ENCODE measurements at places on chromosomes 4 and X.

DNA sequence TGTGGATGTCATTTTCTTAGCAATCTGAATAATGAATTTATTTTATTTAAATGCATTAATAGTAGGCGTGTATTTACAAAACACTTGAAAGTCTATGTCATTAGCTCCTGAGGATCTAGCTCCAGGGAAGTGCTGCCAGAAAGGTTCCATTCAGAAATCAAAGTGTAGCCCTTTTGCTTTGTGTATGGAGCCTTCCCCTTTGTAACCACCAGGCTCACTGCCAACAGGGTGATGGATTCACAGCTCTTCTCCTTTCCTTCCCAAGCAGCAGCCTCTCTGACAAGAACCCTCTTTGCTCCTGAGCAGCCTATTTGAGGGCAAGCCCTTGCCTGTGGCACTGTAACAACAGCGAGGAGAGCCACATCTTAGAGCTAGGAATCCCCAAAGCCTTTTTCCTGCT is 286.0 kb upstream of the RASGEF1B start:
- no peak for DNase-seq

DNA sequence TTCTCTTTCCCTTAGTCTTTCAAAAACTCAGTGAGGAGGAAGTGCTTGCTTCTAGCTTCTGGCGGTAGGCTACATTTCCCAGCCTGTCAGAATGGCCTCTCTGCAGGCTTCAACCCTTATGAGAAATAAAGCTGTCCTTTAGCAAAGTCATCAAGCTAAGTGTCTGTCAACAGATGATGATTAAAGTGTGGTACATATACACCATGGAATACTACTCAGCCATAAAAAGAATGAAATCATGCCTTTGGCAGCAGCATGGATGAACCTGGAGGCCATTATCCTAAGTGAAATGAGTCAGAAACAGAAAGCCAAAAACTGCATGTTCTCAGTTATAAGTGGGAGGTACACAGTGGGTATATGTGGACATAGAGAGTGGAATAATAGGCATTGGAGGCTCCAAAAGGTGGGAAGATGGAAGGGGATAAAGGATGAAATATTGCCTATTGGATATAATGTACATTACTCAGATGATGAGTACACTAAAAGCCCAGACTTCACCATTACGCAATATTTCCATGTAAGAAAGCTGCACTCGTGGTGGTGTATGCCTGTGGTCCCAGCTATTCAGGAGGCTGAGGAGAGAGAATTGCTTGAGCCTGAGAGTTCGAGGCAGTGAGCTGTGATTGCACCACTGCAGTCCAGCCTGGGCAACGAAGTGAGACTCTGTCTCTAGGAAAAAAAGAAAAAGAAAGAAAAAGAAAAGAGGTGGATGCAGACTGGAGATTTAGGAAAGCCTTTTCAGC is 7.9 kb downstream of the TRIM2 start:
- no peak for DNase-seq

DNA sequence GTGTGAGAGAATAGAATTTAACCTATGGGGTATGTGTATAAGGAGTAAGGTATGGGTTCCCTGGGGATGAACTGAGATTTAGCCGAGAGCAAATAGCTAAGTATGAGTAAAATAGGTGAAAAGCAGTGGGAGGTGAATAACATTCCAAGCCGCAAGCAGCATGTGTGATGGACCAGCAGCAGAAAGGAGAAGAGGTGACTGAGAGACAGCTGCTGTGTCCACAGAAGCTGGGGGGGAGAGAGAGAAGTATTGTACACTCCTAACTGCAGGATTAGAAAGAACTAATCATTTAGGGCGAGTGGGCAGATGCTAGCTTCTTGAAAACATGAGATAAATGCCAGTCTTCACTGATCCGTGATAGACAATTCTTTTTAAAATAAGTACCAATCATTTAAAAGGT is 296.0 kb downstream of the KLHL4 start:
- DNase-seq: no peak

- no peak for DNase-seq
These were observed 402.9 kb downstream of the PCDH18 start for GRCh38 chr4:137129441-137129840.

GRCh38 chr4:101286663-101287062 is 60.7 kb downstream of the PPP3CA start:
- DNase-seq: no peak

DNA sequence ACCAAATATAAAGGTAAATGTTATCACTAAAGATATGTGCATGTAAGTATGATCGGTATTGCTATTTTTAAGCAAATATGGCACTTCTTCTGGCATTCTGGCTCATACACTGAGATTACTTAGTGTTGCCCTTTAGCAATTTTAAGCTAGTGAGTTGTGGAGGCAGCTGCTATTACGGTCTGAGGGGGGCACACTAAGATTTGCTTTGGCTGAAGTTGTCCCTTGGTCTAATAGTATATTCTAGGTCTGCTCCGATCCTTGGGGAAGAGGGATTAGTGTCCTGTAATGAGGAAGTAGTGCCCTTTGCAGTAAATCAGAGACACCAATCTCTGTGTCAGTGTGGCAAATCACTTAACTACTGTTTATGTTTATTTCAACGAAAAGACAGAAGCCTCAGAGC is 196.5 kb upstream of the FTHL17 start:
- no peak for DNase-seq

GRCh38 chrX:15451913-15452312 is 41.2 kb downstream of the PIR start:
- no peak for DNase-seq

DNA sequence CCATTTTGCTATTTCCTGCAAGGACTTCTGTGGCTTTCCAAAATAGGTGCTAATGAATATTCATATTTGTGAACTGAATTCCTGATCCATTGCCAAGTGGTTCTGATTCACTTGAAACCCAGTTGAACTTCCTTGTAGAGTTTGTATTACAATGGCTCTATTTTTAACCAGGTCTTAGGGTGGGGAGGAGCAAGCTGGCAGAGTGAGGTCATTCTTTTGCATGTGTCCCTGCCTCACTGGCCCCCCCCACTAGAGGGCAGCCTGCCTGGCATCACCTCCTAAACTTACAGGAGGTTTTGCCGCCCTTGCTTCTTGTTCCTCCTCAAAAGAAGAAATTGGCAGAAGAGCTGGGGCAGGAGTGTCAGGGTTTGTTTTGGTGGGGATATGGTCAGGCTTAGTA is 10.5 kb downstream of the PTTG2 start:
- peak; percentile 69 for DNase-seq

DNA sequence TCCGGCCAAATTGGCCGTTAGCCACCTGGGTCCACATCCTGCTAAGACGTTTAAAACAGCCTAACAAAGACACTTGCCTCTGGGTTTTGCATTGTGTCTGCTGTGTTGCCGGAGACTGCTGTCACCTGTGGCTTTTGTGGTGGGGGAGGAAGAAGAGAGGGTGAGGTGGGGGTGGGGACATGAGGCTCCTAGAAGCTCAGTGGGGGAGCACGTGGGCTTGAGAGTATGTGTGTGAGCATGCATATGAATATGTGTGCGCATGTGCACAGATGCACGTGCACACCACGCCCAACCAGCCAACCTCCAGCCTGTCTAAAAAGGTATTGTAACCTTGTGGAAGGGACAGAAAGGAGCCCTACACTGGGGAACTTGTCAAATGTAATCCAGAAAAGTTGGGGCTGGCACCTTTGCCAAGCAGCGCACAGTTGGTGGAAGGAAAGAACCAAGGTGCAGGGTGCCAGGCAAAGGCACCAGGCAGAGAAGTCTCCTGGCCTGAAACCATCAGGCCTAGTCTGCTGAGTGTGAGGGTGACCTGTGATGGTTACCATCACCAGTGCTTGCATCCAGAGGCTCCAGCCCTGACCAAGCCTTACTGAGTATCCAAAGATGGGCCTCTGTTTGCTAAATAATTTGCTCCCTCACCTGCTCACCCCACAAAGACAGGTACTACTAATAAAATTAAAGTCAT is 10.1 kb upstream of the SASH3 start:
- peak; percentile 95 for DNase-seq

GRCh38 chrX:44105228-44105913 is 132.2 kb upstream of the NDP start:
- no peak for DNase-seq

GRCh38 chrX:44282753-44283152 is 60.7 kb downstream of the EFHC2 start:
- DNase-seq: no peak

- no peak for DNase-seq
These were observed 211.3 kb upstream of the FAT1 start for GRCh38 chr4:186934841-186935443.

GRCh38 chr4:26157541-26157940 is 163.3 kb upstream of the RBPJ start:
- no peak for DNase-seq

DNA sequence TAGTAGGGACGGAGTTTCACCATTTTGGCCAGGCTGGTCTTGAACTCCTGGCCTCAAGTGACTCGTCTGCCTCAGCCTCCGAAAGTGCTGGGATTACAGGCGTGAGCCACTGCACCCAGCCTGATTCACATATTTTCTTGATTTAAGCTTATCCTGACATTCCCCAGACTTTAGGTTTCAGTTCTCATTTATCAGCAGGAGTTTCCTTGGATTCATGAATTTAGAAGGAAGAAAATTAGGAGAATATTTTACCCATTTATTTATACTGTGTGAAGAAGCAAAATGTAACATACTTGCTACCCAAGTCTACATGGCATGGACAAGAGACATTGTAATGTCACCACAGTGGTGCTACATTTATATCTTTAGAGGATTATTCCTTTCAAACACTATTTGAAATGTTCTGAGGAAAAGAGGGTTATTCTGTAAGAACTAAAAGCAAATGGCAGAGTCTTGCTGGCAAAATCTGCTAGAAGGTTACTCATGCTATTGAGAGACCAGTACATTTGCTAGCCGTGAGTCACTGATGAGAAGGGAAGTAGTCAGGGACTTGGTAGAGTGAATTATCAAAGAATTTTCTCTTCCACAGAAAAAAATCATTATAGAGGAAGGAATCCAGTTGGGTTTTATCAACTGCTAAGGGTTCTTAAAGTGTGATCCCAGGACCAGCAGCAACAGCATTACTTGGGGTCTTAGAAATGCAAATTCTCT is 26.1 kb upstream of the CFAP299 start:
- DNase-seq: no peak

- DNase-seq: no peak
These were observed 57.0 kb upstream of the MXD4 start for GRCh38 chr4:2318885-2319284.

- DNase-seq: no peak
These were observed 50.4 kb downstream of the APOO start for GRCh38 chrX:23857363-23857762.

- DNase-seq: no peak
These were observed 118.8 kb downstream of the MID1 start for GRCh38 chrX:10501611-10502010.

- DNase-seq: no peak
These were observed 13.3 kb upstream of the TEX13C start for GRCh38 chrX:125306335-125306866.

GRCh38 chrX:81202456-81202819 is 536 bp downstream of the SH3BGRL start:
- DNase-seq: peak; percentile 20

DNA sequence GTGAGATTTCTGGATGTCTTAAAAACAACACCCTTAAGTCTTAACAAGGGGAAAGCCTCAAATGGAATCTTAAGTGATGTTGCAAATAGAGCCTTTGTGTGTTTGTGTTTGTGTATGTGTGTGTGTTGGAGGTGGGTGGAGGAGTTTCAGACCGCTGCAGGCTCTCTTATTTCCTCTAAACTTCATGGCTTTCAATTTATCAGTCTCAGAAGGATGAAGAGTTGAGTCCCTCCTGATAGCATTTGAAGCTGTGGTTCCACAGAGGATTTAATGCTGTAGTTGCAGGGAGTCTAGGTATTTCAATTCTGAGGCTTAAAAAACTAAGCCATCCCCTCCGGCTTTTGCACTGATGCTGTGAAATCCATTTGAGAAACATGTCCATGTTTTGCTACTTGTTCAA is 4.3 kb upstream of the AGA start:
- DNase-seq: no peak

DNA sequence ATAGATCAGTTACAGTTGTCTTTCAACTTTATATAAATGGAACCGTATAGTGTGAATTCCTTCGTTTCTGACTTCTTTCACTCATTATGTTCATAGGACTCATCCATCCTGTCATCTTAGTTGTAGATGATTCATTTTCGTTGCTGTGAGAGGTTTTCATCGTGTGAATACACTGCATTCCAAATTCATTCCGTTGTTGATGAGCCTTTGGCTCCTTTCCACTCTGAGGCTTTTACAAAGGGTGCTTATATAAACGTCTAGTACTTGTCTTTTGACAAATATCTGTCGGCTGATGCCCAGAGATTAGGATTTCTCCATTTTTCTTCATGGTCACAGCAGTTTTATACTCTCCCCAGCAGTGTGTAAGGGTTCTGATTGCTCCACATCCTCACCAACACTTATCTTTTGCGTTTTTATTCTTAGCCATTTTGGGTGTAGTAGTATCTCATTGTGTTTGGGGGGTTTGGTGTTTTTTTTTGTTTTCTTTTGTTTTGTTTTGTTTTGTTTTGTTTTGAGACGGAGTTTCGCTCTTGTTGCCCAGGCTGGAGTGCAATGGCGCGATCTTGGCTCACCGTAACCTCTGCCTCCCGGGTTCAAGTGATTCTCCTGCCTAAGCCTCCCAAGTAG is 48.6 kb downstream of the LRP2BP start:
- DNase-seq: no peak

DNA sequence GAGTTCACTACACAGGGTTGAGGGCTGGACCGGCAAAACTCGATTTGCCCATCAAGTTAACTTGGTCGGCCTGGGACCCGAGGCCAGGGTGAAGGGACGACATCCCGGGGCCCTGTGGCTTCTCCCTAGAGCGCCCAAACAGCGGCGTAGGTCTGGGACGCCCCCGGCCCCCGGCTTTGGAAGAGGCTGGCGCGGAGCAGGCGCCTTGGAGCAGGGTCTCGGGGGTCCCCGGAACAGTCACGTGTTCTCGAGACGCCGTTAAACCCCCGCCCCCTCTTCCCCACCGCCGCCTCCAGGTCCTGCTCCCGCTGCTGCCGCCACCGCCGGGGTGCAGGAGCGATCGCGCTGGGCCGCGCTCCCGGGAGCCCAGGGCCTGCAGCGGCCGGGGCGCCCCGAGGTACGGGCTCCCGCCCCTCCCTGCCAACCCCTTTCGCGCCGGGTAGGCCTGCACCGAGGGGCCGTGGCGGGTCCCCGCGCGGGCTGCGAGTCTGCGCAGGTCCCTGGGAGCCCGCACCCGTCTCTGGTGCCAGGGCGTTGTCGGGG is at the start of gene NPY5R:
Gene NPY5R (plus strand): TSS at position 289 of the 543 bp plus-strand sequence. CDS start 6,382 bp downstream, outside the sequence.
- no peak for DNase-seq

GRCh38 chr4:18103876-18104605 is 82.5 kb upstream of the LCORL start:
- no peak for DNase-seq

Data from GM12865 (cell line).